ENCODE measurements at places on chromosomes 2 and 18. TPM values are rescaled to one million over a fixed set of nuclear protein-coding genes. Genes with fewer than 3 reads are reported as not detected.

GRCh38 chr2:234291765-234292204 is 205.1 kb downstream of the ARL4C start:
- peak; percentile 69 for DNase-seq

- DNase-seq, result no peak
These were observed 97.6 kb upstream of the HS6ST1 start for GRCh38 chr2:128416109-128416785.

- DNase-seq, result no peak
These were observed 281.9 kb downstream of the ZEB2 start for GRCh38 chr2:144237830-144238627.

DNA sequence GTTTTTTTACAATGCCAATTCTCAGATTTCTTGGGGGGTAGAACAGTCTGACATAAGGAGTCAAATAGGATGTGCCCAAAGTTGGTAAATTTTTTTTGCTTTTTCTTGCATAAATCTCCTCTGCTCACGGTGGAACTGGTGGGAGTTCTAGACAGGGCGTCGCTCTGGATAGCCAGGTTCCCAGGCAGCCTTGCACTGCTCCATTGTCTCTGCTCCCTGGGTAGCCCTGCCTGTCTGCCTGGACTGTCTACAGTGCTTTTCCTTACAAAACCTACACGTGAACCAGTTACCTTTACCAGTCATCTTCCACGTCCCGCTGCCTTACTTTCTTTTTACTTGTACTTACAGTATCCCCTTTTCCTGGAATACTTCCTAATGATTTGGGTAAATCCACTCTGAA is 117.1 kb downstream of the ZNF407 start:
- no peak for DNase-seq

DNA sequence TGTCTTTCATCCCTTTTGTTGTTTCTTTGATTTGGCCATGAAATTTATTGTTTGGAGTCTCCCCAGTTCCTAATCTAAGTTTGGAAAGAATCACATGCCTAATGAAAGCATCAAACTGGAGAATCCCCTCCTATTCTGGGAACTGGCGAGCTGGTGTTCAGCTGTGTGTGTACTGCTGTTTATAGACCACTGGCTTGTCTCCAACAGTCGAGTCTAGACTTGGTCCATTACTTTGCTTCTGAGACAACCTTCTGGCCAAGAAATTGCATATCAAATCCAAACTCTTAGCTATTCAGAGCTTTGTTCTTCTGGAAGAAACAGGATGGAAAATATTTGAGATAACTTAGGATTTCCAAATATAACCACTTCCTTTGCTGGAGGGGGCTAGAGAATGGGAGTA is 111.5 kb upstream of the THSD7B start:
- DNase-seq, result no peak

DNA sequence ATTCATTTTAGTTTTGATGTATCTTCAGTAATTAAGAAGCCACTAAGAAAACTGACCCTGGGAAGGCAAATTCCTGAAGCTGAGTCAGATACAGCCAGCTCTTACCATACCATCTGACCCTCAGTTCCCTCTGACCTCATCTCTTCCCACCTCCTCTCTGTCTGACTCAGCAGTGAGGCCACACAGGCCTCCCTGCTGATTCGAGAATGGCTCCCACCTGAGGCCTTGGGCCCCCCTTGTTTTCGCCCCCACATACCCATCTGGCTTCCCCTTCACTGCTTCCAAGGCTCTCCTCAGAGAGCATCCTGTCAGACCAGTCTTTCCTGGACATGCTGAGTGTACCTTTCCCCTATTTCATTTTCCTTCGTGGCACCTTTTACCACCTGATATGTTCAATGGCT is 71.0 kb upstream of the CYP1B1 start:
- DNase-seq, result peak; percentile 97

GRCh38 chr2:74052732-74053710 is 68.3 kb downstream of the TET3 start:
- DNase-seq, result no peak

Gene IL37
- total RNA-seq, result not detected

Gene UPP2
- total RNA-seq, result not detected

Gene IL36A
- total RNA-seq, result not detected

Gene MLPH
- total RNA-seq, result 4.7 TPM
